ENCODE measurements at places on chromosomes 5 and 9. TPM values are rescaled to one million over a fixed set of nuclear protein-coding genes. Genes with fewer than 3 reads are reported as not detected.

GRCh38 chr5:65081071-65081470 lies 312.3 kb downstream of the CWC27 start:
- peaks cover 10% of the 10 kb centered on the region for H3K4me1 ChIP-seq
- H3K27me3 ChIP-seq, result no peaks in the 10 kb centered on the region
- no peak overlapping the region for H3K4me3 ChIP-seq
- ATAC-seq, result no peak
- H3K36me3 ChIP-seq, result no peaks in the 10 kb centered on the region

The CWC27 gene
- total RNA-seq, result 18.3 TPM

DNA sequence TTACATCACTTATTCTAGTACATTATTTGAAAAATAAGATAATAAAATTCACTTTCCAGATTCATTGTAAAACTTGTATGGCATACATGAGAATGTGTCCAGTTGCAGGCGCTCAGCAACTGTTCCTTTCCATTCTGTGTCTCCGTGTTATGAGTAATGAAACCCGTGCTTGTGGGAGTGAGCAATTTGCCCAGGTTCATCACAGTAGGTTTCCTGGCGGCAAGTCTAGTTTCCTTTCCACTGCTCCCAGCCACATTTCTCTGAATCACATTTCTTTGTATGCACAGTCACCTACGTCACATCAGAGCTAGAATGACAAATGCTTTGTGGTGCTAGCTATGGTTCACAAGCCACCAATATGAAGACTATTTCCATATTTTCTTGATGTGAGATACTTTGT lies 39.9 kb downstream of the MOCS2 start:
- no peaks in the 10 kb centered on the region for H3K36me3 ChIP-seq
- H3K4me3 ChIP-seq, result no peak overlapping the region
- H3K27me3 ChIP-seq, result no peaks in the 10 kb centered on the region
- H3K27ac ChIP-seq, result no peak overlapping the region

DNA sequence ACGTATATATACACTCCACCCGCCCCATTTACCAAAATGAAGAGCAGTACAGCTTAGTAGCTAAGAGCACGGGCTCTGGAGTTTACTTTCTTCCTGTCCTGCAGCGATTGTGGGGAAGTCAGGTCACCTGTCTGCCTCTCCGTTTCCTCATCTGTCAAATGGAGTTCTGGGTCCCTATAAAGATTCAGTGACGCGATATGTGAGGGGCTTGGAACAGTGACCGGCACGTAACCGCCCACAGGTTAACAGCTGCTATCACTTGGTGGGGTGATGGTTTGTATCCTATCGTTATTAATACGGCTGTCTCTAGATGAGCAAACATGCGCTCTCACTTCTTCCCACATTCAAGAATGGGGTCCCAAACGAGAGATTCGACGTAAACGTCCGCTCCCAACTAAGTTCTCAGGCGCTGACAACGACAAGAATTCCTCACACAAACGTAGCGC lies 426 bp downstream of the FAM114A2 start:
- no peaks in the 10 kb centered on the region for H3K36me3 ChIP-seq
- peaks cover 8% of the 10 kb centered on the region for H3K4me1 ChIP-seq
- peak overlapping the region; percentile 91 for H3K27ac ChIP-seq
- ATAC-seq, result peak; percentile 60

The PCDHGB3 gene
- 4.2 TPM for total RNA-seq

DNA sequence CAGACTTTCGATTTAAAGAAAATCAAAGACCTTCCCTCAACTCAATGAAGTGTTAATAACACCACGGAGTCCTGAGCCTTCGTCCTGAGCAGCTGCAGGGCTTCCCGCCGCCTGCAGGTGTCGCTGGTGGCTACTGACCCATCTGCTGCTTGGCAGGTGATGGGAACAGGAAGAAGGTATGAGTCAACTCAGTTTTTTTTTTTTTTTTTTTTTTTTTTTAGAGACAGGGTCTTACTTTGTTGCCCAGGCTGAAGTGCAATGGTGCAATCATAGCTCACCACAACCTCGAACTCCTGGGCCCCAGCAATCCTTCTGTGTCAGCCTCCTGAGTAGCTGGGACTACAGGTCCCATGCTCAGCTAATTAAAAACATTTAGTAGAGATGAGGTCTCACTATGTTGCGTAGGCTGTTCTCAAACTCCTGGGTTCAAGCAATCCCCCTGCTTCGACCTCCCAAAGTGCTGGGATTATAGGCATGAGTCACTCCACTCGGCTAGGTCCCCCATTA lies 185.7 kb upstream of the IL12B start:
- no peaks in the 10 kb centered on the region for H3K4me1 ChIP-seq
- H3K4me3 ChIP-seq, result no peak overlapping the region
- H3K27me3 ChIP-seq, result peaks cover 7% of the 10 kb centered on the region
- ATAC-seq, result no peak
- no peak overlapping the region for H3K27ac ChIP-seq
- H3K36me3 ChIP-seq, result no peaks in the 10 kb centered on the region

DNA sequence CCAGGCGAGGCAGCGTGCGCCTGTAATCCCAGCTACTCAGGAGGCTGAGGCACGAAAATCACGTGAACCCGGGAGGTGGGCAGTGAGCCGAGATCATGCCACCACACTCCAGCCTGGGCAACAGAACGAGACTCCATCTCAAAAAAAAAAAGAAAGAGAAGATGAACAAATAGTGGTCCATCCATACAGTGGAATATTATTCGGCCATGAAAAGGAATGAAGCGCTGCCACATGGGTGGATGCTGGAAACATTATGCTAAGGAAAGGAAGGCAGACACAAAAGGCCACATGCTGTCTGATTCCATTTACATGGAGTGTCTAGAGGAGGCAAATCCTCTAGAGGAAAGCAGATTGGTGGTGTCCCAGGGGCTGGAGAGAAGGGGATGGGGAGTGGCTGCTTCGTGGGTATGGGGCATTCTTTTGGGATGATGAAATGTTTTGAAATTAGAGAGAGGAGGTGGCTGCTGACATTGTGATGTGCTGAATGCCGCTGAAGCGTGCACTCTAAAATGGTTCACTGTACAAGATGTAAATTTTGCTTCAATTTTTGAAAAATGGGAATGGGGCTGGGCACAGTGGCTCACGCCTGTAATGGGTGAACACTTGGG lies 17.0 kb downstream of the PLPP7 start:
- no peaks in the 10 kb centered on the region for H3K4me1 ChIP-seq

- no peaks in the 10 kb centered on the region for H3K36me3 ChIP-seq
- no peak overlapping the region for H3K4me3 ChIP-seq
Measured at GRCh38 chr5:58255970-58256369, 203.9 kb downstream of the PLK2 start.

DNA sequence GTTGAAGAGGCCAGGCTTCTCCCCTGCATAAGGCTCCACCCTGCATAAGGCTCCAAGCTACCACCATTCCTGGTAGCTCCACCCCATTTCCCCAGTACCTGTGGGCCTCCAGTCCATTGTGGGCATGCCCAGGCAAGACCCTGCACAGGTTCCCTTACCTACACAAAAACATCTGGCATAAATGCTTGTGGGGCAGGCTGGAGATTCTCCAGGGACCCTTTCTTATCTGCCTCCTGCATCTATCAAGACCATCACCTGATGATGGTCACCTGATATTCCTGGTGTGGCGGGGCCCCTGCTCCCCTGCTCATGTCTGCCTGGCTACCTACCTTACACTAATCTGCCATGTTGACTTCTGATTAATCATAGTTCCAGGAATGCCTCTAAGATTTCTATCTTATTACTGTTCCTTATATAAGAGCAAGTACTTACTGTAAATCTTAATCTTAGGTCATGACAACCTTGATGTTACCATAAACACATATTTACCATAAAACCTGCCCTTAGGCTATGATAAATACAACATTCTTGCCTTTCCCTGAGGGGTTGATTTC lies 41.0 kb downstream of the FGD3 start:
- no peak overlapping the region for H3K4me3 ChIP-seq
- H3K4me1 ChIP-seq, result no peaks in the 10 kb centered on the region
- H3K36me3 ChIP-seq, result no peaks in the 10 kb centered on the region
- ATAC-seq, result no peak
- H3K27me3 ChIP-seq, result no peaks in the 10 kb centered on the region

DNA sequence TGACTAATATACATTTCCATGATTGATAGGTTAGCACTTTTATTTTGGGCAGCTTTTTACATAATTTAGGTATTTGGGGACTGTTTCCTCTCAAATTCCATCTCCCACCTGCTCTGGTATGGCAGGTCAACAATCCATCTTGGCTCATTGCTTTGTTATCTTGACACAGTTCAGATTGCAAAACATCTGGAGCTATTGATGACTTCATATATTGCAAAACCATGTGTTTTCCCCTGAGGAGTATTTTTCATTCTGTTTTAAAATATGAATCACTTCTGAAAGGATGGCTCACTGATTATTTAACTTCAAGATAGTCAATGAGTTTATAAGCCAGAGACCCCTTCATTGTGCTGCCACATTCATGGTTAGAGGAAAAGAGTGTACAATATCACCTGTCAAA lies 1206.0 kb upstream of the C9orf72 start:
- H3K4me3 ChIP-seq, result no peak overlapping the region
- H3K27ac ChIP-seq, result no peak overlapping the region
- no peaks in the 10 kb centered on the region for H3K36me3 ChIP-seq

The C9orf43 gene
- 2.5 TPM for total RNA-seq

DNA sequence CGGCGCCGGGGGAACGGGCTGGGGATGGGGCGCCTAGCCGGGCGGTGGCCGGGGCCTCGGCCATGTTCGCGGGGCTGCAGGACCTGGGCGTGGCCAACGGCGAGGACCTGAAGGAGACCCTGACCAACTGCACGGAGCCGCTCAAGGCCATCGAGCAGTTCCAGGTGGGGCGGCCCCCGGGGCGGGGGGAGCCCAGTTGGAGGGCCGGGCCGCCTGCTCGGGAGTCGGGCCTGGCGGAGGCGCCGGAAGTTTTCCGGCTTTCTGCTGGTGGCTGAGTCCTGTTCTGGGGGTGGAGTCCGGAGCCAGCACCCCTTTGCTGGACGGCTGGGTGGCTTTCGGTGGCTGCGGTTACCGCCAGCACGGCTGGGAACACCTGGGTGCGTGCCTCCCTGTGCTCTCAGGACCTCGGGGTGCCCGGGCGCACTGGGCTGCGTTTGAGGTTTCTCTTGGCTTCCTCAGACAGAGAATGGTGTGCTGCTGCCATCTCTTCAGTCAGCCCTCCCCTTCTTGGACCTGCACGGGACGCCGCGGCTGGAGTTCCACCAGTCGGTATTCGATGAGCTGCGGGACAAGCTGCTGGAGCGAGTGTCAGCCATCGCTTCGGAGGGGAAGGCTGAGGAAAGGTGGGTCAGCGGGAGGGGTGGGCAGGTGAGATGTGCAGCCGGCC lies 454 bp downstream of the NELFB start:
- ATAC-seq, result peak; percentile 50
- H3K27me3 ChIP-seq, result peaks cover 9% of the 10 kb centered on the region
- peak overlapping the region; percentile 84 for H3K27ac ChIP-seq
- H3K4me1 ChIP-seq, result peaks cover 19% of the 10 kb centered on the region
- H3K36me3 ChIP-seq, result peaks cover 38% of the 10 kb centered on the region

- ATAC-seq, result no peak
- H3K27me3 ChIP-seq, result peaks cover 75% of the 10 kb centered on the region
- H3K4me3 ChIP-seq, result no peak overlapping the region
- H3K27ac ChIP-seq, result no peak overlapping the region
- no peaks in the 10 kb centered on the region for H3K4me1 ChIP-seq
Measured at GRCh38 chr9:135145312-135145711, 57.8 kb downstream of the OLFM1 start.

GRCh38 chr9:129643706-129644105 lies 1.8 kb upstream of the ASB6 start:
- no peaks in the 10 kb centered on the region for H3K27me3 ChIP-seq
- peaks cover 8% of the 10 kb centered on the region for H3K36me3 ChIP-seq
- H3K4me1 ChIP-seq, result peaks cover 35% of the 10 kb centered on the region
- no peak for ATAC-seq
- H3K27ac ChIP-seq, result no peak overlapping the region

The HBEGF gene
- total RNA-seq, result 4.7 TPM

Data from gastroesophageal sphincter (tissue), 4 donors.